Glomerular endothelial cell (primary cell): ENCODE measurements at places on chromosomes 2 and 18. TPM values are rescaled to one million over a fixed set of nuclear protein-coding genes. Genes with fewer than 3 reads are reported as not detected.

GRCh38 chr2:141306368-141306767 lies 824.4 kb downstream of the LRP1B start:
- DNase-seq, result no peak

DNA sequence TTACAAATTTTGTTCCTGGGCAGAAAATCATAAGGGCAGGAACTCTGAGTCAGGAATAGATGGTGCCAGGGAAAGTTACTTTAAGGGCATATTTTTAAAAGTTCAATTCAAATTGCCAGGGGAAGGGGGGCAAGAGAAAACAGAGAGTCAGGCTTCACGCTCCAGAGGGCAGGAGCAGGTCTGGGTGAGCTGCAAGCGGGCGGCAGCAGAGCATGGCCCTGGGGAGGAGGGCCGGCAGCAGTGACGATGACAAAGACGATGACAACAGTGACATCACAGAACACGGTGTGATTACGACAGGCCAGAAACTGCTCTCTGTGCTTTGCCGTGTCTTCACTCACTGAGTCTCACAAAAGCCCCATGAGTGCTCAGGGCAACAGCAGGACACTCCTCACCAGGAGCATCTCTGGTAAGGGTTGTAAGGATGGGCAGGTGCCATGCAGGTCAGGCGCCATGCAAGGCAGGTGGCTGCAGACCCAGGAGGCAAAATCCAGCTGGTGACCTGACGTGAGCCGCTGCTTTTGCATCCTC lies 23.3 kb downstream of the CHST10 start:
- no peak for DNase-seq

TMEM163 gene
- total RNA-seq, result 1.6 and 3.2 TPM in 2 replicates

TMEM178A gene
- 0.68 and 1.9 TPM in 2 replicates for total RNA-seq

ERMN gene
- 0.19 TPM in 1 of 2 replicates, not detected in the other for total RNA-seq

GRCh38 chr2:29749041-29749440 lies 172.3 kb downstream of the ALK start:
- no peak for DNase-seq

UGT1A3 gene
- total RNA-seq, result not detected in 2 replicates

GRCh38 chr2:122307763-122308162 lies 552.3 kb downstream of the TSN start:
- no peak for DNase-seq

DNA sequence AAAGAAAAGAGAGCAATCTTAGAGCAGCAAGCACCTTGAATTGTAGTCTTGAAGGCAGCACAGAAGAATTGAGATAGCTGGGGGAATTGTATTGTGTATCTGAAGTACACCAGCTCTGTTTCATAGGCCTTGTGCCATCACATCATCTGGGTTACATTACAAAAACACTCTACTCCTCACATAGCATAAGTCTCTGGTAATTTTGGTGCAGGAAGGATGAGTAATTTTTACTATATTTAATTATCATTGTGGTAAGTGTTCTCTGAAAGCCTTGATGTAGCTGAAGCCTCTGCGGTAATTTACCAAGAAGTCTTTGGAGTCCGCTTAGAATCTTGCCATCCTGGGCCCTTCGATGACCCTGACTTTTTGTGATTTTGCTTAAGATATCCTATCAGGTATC lies 291.1 kb downstream of the ARHGAP15 start:
- no peak for DNase-seq

- no peak for DNase-seq
These were observed 88.6 kb downstream of the WDR7 start for GRCh38 chr18:56739731-56740130.

CYP26B1 gene
- 0.44 and 2.7 TPM in 2 replicates for total RNA-seq

FOXD4L1 gene
- 0.05 TPM in 1 of 2 replicates, not detected in the other for total RNA-seq

DNA sequence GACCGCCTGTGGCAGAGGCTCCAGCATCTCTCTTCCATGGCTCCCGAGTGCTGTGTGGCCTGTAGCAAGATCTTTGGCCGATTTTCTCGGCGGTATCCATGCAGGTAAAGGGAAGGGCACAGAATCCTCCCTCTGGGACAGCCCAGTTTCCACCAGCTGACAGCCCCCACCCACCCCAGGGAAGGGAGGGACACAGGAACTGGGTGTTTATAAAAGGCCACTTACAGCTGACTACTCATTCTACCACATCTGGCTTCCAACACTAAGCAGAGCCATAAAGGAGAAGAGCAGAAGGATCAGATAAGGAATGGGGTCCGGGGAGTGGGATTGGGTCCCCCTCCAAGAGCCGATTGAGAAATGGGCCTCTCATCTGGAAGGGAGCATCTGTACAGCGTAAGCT lies 20.2 kb downstream of the RUFY4 start:
- no peak for DNase-seq

DNA sequence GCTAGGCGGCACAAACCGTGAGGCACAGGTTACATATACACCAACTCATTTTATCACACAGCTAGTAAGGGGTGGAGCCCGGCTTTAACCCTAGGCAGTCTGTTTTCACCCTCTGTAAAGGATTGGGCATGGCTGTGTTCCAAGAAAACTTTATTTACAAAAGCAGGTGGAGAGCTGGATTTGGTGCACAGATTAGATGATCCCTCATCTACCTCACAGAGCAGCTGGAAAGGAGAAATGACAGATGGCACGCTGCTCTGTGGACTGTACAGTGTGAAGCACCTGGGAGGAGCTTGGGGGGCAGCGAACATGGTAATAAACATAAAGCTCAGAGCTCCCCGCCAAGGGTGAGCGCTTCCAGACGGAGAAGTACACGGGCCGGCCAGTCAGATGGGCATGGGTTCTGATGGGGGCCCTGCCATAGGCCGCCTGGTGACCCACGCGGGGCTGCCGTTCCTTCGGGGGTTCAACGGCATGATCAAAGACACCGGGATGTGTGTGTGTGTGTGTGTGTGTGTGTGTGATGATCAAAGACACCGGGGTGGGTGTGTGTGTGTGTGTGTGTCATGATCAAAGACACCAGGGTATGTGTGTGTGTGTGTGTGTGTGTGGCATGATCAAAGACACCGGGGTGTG lies 862 bp upstream of the TMEM177 start:
- DNase-seq, result no peak

PDE1A gene
- 0.06 TPM in 1 of 2 replicates, not detected in the other for total RNA-seq
